ENCODE measurements at places on chromosomes 16 and 17.
A peak's percentile ranks its signal among the peaks of the same experiment; 100 is the strongest.

DNA sequence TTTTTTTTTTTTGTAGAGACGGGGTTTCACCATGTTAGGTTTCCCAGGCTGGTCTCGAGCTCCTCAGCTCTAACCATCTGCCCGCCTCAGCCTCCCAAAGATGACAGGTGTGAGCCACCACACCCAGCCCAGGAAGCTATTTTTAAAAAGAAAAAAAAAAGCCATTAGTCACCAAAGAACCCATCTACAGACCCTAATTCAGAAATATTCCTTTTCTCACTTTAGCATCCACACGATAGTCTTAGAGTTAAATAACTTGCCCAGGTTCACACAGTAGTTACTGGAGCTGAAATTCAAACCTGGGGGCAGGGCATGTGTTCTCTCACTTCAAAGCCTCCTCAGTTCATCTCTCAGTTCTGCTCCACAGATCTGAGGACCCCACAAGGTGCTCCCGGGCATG is 70.3 kb upstream of the NOL11 start:
- DNase-seq: no peak

DNA sequence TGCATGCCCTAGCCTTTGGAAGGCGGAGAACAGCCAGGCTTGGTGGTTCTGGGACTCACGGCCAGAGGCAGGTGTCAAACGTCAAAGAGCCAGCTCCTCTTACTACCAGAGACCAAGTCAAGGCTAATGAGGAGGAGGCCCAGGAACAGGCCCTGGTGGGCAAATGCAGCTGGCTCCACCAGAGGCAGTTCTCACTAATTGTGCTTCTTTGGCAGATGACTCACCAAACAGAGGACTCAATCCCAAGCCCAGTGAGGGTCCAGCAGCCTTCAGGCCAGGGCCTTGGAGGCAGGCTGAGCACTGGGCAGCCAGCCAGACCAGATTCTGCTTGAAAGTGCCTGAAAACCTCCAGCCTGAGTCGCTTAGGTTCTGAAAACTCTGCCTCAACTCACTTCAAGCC is 336.5 kb upstream of the CDH5 start:
- DNase-seq: no peak

- no peak for DNase-seq
These were observed 11.2 kb downstream of the CBFB start for GRCh38 chr16:67040166-67040565.

DNA sequence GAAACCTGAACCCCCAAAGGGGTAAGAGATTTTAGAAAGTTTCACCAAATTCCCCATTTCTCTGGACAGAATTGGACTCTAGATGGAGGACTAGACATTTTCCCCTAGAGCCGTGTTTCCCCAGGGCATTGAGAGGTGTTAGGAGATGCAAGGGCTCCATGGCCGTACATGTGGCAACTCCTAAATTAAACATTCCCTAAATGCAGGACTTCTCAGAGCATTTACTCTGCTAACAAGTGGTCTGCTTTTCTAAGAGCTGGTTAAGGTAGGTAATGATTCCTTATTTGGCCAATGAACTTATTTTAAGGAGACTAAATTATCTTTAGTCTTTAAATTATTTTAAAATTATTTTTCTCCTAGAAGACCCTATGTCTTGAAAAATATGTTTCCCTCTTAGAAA is 200.9 kb downstream of the MSI2 start:
- no peak for DNase-seq

- DNase-seq: no peak
These were observed 23.0 kb downstream of the NAGPA start for GRCh38 chr16:5010576-5011329.

GRCh38 chr16:75248142-75248535 is 3.3 kb downstream of the BCAR1 start:
- DNase-seq: peak; percentile 49

DNA sequence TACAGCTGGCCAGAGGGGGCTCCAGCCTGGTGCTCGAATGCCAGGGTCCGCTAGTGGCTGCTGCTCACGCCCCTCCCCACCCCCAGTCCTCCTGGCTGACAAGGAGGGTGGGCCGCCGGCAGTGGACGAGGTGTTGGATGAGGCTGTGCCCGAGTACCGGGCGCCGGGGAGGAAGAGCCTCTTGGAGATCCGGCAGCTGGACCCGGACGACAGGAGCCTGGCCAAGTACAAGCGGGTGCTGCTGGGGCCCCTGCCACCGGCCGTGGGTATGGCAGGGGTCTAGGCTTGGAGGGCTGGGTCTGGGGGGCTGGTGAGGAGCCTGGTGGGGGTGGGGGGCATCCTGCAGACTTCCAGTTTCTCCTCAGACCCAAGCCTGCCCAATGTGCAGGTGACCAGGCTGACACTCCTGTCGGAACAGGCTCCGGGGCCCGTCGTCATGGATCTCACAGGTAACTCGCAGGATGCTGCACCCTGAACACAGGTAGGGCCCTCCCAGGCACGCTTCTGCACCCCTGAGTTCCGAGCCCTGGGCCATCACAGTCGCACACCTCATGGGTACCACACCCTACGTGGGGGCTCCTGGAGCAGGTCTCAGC is 1.2 kb upstream of the PDIA2 start:
- no peak for DNase-seq

DNA sequence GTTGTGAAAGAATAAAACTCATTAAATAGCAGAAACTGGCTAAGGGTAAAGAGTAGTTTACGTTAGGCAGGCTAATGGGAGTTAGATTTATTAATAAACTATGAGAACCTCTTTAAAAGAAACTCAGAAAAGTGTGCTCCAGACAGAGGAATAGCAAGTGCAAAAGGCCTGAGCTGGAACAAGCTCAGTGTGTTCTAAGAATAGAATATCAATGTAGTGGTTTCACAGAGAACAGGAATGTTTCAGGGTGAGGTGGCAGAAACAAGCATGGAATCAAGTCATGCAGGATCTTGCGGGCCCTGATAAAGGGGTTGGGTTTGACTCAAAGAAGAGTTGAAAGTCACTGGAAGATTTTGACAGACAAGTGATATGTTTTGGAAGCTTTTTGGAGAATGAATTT is 164.0 kb upstream of the HS3ST3A1 start:
- DNase-seq: no peak

DNA sequence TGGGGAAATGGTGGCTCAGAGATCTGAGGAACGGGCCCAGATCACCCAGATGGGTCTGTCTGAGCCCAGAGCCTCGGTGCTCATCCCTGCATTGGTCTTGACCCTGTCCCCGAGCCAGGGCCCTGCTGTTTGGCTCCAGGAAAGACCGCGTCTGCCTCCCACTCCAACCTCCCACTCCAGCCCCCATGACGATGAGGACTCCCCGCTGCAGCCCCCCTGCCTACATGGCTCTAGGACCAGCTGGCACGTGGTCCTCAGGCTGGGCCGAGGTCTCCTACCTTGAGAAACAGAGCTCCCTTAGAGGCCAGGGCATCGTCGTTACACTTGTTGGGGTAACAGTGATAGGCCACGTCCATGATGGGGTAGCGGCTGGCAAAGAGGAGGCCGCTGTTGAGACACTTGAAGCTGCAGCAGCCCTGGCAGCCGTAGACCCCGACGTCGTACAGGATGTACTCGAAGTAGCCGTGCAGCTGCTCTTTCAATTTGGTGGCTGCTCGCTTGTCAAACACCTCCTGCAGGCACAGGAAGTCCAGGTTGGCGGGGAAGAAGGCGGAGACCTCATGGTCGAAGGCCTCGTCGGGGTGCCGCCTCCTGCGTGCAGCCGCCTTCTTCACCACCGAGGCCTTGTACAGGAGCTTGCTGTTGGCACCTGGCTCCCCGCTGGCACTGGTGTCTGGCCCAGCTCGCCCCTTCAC is 59.9 kb downstream of the PRMT7 start:
- no peak for DNase-seq

DNA sequence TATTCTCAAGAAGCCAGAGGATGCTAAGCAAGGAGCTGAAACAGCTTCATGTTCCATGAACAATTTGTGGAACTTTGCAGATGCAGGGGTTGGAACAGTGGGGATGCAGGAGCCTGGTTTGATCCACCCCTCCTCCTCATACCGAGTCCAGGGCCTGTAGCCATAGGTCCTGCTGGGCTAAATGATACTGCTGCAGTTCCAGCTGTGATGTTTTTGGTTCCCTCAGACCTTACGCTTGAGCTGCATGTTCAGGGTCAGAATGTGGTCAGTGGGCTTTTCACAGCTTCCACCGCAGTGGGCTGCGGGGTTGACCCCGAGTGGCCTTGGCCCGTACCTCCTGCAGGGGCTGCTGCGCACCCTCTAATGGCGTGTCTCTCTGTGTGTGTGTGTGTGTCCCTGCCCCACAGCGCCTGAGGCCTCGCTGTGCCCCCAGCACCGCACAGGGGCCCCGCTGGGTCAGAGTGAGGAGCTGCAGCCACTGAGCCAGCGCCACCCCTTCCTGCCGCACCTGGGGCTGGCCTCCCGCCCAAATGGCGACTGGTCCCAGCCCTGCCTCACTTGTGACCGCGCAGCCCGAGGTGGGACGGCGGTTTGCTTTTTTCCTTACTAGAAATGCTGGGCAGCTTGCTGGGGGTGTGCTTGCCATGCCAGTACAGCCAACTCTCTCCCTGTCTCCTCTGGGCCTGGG is 48.2 kb downstream of the EPN2 start:
- no peak for DNase-seq

- DNase-seq: no peak
These were observed 8.3 kb downstream of the C1QTNF1 start for GRCh38 chr17:79031996-79032875.

DNA sequence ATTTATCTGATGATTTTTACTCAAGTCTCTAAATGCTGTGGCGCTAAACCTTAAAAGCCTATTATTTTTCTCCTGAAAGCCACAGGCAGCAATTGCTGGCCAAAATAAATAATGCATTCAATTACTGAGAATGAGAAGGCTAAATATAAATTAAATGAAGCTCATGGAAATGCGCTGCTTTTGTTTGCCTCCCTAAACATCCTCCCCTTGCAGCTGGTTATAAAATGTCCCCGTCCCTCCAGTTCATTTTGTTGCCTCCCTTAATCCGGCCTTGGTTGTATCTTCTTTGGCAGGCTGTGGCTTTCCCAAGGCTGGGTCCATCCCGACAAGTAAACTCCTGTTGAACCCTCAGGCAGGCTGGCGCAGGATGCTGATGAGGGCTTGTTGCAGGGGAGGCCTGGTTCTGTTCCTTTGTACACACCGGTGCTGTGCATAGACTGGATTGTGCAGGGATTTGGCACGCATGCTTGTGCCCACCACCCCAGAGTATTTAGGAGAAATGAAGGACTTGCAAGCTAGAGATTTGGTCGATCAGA is 62.7 kb downstream of the KNOP1 start:
- DNase-seq: no peak

DNA sequence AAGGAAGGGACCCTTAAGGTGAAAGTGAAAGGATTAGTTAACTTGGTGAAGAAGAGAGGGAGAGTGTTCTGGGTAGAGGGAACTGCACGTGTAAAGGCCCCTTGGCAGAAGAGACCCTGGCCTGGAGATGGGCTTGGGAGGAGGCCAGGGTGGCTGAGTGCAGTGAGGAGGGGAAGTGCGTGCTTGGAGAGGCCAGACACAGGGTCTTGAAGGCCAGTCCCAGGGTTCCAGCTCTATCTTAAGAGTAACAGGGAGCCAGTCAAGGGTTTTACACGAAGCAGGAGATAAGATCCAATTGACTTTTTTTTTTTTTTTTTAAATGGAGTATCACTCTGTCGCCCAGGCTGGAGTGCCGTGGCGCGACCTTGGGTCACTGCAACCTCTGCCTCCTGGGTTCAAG is 15.2 kb upstream of the DOK4 start:
- no peak for DNase-seq

- DNase-seq: peak; percentile 11
These were observed 62.2 kb downstream of the CACNG5 start for GRCh38 chr17:66897141-66897540.

DNA sequence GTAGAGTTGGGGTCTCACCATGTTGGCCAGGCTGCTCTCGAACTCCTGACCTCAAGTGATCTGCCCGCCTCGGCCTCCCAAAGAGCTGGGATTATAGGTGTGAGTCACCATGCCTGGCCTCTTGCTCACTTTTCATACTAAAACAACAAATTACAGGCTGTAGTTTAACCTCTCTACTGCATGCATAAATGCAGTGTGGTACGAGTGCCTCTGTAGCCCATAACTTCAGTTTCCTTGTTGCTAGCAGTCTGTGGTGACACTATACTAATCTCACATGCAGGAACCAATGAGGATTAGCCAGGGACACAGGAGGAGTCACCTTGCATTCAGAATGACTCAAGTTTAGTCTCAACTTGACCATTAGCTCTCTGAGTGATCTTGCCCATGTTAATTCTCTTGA is 20.1 kb downstream of the HMOX2 start:
- DNase-seq: no peak

GRCh38 chr16:11614587-11615175 is 28.0 kb upstream of the LITAF start:
- no peak for DNase-seq

GRCh38 chr16:52035436-52035835 is 511.5 kb downstream of the TOX3 start:
- no peak for DNase-seq

Measured in caudate nucleus (tissue), 63 donors.